ENCODE measurements at places on chromosomes 7 and 10.

DNA sequence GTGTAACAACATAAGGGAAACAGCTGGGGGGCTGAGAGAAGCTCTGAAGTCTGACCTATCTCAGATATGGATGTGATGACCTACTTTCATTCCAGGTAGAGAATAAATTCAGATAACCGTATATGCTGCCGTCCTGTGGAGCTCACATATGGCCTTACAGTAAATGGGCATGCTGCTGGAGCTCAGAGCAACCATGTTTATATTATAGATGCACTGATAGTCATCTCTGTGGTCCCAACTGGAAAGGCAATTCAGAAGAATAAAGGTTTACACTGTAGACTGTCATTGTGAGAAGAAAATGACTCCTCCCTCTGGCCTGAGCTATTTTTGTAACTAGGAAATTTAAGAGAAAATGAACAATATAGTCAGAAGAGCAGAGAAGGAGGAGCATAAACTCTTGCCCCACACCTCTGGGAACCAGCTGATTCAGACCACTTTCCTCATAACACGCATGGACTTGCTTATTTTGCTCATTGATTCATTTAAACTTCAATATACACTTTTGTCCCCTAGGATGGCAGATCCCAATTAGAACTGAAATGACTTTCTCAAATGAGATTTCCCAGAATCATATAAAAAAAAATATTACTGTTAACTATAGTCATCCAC is 69.9 kb upstream of the NXPH1 start:
- no peak for DNase-seq

GRCh38 chr7:105990727-105991453 is 27.8 kb downstream of the CDHR3 start:
- DNase-seq, result peak; percentile 43

DNA sequence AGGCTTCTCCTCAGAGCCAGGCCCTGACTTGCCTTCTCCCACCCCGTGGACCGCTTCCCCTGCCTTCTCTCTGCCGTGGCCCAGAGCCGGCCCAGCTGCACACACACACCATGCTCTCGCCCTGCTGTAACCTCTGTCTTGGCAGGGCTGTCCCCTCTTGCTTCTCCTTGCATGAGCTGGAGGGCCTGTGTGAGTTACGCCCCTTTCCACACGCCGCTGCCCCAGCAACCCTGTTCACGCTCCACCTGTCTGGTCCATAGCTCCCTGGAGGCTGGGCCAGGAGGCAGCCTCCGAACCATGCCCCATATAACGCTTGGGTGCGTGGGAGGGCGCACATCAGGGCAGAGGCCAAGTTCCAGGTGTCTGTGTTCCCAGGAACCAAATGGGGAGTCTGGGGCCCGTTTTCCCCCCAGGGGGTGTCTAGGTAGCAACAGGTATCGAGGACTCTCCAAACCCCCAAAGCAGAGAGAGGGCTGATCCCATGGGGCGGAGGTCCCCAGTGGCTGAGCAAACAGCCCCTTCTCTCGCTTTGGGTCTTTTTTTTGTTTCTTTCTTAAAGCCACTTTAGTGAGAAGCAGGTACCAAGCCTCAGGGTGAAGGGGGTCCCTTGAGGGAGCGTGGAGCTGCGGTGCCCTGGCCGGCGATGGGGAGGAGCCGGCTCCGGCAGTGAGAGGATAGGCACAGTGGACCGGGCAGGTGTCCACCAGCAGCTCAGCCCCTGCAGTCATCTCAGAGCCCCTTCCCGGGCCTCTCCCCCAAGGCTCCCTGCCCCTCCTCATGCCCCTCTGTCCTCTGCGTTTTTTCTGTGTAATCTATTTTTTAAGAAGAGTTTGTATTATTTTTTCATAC is 38.0 kb downstream of the LIMK1 start:
- DNase-seq, result no peak

- DNase-seq, result no peak
These were observed 13.0 kb downstream of the SEMA3A start for GRCh38 chr7:84181628-84182027.

- DNase-seq, result no peak
These were observed 33.5 kb upstream of the EXOC6 start for GRCh38 chr10:92814790-92815189.

- no peak for DNase-seq
These were observed 283.4 kb downstream of the TFEC start for GRCh38 chr7:115747174-115747573.

DNA sequence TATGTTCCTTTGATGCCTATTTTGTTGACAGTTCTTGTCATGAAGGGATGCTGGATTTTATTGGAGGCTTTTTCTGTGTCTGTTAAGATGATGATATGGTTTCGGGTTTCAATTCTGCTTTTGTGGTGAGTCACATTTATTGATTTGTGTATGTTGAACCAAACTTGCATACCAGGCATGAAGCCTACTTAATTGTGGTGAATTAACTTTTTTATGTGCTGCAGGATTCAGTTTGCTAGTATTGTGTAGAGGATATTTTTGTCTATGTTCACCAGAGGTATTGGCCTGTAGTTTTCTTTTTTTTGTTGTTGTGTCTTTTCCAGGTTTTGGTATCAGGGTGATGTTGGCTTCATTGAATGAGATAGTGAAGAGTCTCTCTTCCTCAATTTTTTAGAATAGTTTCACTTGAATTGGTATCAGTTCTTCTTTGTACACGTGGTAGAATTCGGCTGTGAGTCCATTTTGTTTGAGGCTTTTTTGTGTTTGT is 345.9 kb downstream of the KIF20B start:
- DNase-seq, result no peak

DNA sequence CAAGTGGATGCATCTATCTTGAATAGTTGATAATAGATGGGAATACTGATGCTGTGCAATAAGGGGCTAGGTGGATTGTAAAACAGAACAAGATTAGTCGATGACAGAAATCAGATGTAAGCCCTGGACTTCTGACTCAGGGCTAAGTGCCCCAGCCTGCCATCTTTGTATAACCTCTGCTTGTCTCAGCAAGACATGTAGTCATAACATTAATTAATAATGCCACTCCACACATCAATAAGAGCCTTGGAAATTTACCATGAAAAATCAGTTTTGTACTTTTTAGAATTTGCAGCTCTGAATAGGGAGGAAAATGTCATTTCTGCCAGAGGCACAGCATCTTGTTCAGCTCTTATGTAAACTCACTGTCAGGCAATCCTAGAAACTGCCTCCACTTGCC is 529.1 kb downstream of the PHTF2 start:
- DNase-seq, result no peak

GRCh38 chr10:42984035-42984610 is 92.7 kb upstream of the RET start:
- no peak for DNase-seq

- no peak for DNase-seq
These were observed 536.6 kb downstream of the HTR7 start for GRCh38 chr10:90321132-90321816.

DNA sequence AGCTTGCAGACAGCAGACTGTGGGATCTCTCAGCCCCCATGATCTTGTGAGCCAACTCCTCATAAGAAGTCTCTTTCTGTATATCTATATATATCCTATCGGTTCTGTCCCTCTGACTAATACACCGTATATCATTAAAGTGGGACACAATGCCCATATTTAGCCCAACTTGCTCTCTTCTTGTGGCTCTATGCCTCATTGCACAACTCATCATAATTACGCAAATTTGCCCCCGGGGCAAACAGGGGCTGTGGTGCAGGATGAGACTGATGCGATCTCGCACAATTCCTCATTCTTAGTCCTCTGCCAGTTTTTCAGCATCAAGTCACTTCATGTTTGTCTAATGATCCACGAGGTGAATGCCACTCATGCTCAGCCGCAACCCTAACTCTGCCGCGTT is 183.2 kb downstream of the PRPF18 start:
- no peak for DNase-seq

- no peak for DNase-seq
These were observed 31.9 kb downstream of the PAPSS2 start for GRCh38 chr10:87691506-87692070.

- no peak for DNase-seq
These were observed 767.4 kb upstream of the GHITM start for GRCh38 chr10:83371696-83372490.

DNA sequence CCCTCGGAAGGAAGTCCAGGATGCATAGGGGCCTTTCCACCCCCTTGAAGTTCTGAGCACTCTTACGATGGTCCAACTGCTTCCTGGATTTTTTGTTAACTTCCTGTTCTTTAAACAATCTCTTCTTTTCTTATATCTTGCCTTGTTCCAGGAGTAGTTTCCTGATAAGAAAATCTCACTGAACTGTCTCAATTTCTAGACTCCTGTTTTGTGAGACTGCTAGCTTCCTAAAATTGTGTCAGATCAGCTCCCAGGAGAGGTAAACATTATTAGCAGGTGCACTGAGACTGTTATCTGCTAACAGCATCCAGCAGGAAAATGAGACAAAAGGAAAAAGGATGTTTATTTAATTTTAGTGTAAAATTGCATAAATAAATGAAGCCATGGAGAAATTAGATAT is 106.2 kb upstream of the PITRM1 start:
- no peak for DNase-seq

DNA sequence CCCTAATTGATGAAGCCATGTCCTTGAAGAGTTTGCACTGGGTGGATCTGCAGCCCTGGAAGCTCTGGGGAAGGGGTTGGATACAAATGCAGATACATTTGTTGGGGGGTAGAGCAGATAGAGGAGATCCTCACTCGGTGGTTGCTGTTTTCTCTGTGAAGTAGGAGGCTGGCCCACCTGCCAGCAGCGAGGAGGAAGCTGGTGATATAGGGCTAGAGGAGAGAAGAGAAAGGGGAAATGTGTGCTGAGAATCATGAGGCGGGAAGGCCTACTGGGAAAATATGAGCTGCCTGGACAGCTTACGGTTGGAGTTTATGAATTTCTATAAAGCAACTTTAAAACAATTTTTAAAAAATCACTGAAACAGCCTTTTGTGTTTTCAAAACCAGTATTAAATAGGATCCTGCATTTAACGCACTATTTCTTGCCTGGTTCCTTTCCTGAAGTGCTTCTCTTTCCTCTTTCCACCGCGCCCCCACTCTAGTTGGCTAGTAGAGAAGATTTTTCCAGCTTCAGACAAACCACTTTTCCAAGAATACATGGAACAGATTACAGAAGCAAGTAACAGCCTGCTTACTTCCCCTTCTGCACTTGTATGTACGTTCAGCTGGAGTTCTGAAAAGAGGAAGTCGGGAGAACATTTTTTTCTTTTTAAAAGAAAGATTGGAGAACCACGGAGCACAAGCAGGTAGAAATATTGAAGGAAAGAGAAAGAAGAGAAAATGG is 100.6 kb upstream of the GLCCI1 start:
- peak; percentile 68 for DNase-seq

GRCh38 chr7:20220293-20220761 is 3.1 kb upstream of the MACC1 start:
- no peak for DNase-seq

- no peak for DNase-seq
These were observed 146.6 kb upstream of the RNF32 start for GRCh38 chr7:156493942-156494341.

DNA sequence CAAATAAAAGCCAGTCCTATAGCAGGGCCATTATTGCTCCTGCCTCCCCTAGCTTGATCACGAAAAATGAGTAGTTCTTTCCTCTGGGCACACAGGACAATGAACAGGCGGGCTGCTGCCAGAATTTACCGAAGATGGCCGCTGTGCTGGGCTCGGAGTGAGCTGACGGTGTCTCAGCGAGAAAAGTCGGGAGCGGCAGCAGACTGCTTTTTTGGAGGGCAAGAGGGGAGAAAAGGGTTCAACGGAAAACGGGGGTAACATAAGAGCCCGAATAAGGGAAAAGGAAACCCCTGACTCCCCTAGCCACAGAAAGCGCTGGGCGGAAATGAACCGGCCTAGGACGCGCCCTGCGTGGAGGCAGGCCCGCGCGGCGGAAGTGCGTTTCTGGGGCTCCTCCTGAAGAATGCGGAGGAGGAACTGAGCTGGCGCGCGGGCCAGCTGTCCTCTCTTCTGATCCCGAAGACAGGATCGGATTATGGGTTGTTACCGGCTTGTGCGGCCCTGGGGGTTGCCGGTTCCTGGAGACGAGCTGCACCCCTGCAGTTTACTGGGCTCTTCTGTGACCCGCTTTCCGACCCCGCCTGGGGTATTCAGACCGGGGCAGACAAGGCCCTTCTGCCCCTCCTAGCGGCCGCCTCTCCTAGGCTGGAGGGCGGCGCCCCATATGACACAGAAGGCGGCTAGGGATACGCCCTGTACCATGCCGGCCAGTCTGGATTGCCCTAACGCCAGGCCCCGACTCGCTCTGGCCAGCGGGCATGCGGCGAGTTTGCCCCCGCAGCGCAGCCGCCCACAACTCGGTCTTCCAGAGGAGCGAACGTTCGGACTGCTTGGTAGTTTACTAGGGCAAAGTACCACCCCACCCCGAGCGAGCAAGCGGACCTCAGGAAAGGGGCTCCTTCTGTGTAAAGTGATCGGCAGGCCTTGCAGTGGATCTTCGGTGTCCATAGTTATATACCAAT is 30.1 kb upstream of the KMT2E start:
- DNase-seq, result peak; percentile 93

DNA sequence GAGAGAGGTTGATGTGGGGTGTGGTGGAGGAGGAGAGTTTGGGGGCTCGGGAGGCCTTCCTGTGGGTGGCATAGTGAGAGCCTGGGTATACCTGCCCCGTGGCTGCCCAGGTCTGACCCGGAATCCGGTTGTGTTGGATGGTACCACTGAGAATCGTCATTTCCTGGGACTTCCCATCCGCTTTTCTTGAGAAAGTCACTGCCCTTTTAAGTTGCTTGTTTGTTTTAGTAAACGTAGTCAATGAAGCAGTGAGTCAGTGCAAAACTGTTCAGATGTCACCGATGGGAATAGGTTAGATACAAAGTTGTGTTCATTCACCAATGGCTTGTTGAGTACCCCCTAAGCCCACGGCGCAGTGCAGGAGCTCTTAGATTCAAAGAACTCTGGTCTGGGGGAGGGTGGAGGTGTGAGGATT is 285.8 kb downstream of the CAMK1D start:
- DNase-seq, result no peak

DNA sequence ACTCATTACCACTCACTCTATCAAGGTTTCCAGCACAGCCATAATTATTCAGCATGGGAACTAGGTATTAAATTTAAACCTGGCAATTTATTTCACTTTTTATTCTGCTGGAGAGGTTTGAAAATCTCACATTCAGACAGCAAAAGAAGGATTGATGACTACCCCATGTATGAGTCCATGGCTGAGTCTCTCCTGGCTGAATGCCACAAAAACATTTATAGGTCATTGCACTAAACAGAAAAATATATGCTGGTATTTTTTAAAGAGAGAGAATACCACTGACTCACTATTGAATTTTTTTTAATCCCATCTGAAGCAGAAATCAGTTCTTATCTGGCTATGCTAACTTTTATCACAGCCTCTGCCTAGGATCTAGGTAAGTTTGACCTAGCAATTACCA is 336.3 kb downstream of the PPP1R3A start:
- no peak for DNase-seq

DNA sequence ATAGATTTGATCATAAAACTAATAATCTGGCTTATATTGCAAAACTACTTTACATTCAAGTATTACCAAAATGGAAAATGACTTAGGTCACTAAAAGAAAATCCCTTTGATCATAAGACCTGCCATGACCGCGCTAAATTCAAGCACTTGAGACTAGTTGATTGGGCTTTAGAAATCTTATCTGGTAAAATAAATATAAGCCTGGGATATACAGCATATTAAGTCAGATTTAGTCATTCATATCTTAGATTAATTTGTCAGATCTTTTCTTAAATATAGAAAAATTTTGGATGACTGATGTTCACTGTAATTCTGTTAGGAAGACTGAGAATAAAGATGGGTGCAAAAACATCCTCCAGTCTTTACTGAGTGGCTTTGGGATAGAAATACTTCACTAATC is 450.0 kb downstream of the HTR7 start:
- no peak for DNase-seq

- peak; percentile 45 for DNase-seq
These were observed 74.6 kb downstream of the PAXIP1 start for GRCh38 chr7:154928136-154929005.

Measured in right hindlimb (tissue), 1 donor.